Eye (tissue), 1 donor: ENCODE measurements at places on chromosomes 4 and X.

DNA sequence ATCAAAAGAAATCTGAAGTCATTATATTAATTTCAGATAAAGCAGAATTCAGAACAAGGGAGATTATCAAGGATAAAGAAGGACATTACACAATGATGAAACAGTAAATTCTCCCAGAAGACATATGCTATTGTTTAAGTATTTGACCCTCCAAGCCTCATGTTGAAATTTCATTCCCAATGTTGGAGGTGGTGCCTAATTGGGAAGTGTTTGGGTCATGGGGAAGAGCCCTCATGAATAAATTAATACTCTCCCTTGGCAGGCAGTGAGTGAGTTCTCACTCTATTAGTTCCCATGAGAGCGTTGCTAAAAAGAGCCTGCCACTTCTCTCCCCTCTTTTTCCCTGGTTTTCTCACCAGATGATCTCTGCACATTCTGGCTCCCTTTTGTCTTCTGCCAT, 249.9 kb upstream of the GRIA3 start:
- DNase-seq, result no peak

GRCh38 chrX:142831961-142832530, 193.7 kb upstream of the SPANXN4 start:
- no peak for DNase-seq

DNA sequence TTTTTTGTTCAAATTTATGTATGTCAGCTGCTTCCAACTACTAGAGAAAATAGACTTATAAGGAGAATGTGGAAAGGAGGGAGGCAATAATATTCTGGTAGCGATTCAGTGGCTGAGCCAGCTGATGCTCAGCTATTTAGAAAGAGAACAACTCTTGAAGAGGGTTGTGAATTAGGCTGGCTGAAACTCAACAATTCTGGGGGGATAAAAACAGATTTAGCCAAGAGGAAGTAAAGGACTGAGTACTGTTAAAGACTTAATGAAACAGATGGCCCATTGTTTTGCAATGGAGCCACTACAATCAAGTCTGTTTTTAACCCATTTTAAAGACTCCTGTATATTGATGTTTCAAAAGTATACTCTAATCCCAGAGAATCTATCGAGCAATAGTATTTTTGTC, 1058.9 kb downstream of the C4orf33 start:
- no peak for DNase-seq

GRCh38 chrX:122850326-122850725, 333.8 kb upstream of the GRIA3 start:
- no peak for DNase-seq

DNA sequence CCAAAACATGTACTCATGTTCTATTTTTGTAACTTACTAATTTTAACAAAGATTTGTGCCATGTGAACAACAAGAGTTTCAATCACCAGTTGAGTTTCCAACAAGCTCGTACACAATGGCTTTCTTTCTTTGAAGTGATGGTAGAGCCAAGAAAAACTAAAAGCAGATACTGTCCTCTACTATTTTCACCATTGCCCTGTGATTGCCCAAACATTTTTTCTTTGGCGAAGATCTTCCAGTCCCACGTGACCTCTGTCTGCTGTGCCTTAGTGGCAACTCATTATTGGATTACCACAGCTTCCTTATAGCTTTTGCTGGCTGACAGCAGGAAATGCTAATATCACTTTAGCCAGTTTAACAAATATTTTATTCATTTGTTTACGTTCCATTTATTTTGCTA, 1147.1 kb downstream of the STIM2 start:
- no peak for DNase-seq

- DNase-seq, result no peak
Measured at GRCh38 chr4:141294306-141294705, 73.6 kb downstream of the ZNF330 start.

DNA sequence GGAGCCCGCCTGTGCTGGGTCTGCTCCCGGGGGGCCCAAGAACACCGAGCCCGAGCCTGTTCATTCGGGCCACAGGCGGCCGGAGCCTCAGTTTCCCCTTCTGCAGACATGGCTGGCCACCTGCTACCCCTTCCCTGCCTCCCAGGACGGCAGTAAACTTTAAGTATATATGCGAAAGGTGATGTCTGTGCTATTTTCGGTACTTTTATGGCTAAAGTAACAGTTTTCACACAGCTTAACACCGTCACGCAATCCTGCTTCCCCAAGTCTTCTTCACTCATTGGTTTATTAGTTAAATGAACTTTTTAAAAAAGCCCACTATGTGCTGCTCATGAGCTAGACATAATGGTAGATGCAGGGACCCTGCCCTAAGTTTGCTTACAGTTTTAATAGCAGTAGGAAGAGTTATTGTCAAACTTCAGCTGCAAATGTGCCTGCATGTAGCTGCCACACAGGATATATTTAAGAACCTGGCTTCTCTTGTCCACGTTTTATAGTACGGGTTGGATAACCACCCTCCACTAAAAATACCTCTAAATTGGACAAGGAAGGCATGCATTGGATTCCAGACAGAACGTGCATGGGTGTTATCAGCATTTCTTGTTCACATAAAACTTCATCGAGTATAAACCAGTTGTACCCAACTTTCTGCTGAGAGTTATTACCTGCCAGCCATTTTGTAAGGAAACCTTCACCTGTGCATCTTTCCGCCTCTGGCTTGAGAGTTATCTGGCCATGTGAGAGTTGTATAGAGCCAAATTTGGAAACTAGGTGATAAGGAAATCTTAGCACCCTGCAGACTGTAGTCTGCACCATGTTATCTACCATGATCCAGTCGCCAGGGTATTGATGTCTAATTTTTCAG, 741 bp downstream of the ANAPC4 start:
- no peak for DNase-seq

DNA sequence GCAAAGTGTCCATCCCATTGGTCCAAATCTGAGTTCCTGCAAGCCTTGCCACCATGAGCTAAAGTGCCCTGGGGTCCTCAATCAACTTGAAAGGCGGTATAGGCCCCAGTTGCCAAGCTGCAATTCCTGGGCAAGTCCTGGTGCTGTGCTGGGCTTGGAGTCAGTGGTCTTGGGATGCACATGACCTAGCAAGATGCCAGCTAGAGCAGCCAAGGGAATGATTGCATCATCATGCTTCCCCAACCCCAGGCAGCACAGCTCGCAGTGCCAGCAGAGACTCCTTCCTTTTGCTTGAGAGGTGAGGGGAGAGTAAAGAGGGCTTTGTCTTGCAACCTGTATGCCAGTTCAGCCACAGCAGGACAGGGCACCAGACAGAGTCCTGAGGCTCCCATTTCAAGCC, 50.5 kb downstream of the KCNIP4 start:
- DNase-seq, result no peak

DNA sequence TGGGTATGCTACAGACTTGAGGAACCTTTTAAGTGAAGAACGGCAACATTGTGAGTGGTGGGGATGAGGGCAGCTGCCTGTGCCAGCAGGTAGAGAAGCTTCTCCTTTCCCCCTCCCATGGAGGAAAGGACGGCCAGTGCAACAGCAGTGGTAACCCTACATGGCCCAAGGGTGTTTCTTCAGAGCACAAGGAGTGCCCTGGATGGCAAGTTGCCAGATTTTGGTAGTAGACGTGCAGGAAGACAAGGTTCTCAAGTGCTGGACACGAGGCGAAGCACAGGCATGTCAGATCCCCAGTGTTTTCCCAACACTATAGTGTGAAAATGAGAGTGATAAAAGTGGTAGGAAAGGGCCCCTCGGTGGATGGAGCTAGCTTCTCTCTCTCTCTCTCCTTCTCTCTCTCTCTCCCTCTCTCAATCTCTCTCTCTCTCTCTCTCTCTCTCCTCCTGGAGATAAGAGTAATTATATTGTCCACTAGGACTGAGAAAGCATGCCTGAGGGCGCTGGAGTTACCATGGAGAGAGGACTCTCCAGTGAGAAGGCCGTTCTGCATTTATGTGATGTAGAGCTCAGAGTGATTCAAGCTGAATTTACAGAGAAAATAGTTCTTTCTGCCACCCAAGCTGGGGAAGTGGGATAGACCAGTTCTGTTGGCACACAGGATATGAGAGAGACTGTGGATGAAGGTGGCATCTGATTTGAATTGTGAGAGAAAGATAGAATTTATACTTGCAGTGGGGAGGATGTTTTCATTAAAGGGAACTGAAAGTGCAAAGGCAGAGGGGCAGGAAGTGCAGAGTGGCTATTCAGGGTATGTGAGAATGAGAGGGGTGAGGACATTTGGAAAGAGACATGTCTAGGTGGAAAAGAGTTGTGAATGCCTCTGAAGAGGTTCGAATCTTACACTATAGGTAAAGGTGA, 25.7 kb upstream of the TRPC3 start:
- DNase-seq, result no peak
